ENCODE measurements at places on chromosomes 1 and 21. TPM values are rescaled to one million over a fixed set of nuclear protein-coding genes. Genes with fewer than 3 reads are reported as not detected.

- no peak overlapping the region for H3K4me3 ChIP-seq
- no peaks in the 10 kb centered on the region for H3K4me1 ChIP-seq
- H3K27me3 ChIP-seq, result no peaks in the 10 kb centered on the region
- no peak overlapping the region for H3K27ac ChIP-seq
- DNase-seq, result no peak
These were observed 8.0 kb downstream of the CTNNBIP1 start for GRCh38 chr1:9902060-9902452.

- no peak overlapping the region for H3K4me3 ChIP-seq
- H3K27me3 ChIP-seq, result no peaks in the 10 kb centered on the region
These were observed 22.2 kb downstream of the FNDC5 start for GRCh38 chr1:32848354-32849063.

GRCh38 chr1:109493227-109493626 is 667 bp upstream of the CYB561D1 start:
- no peaks in the 10 kb centered on the region for H3K27me3 ChIP-seq
- H3K4me3 ChIP-seq, result no peak overlapping the region
- H3K36me3 ChIP-seq, result no peaks in the 10 kb centered on the region
- peaks cover 10% of the 10 kb centered on the region for H3K4me1 ChIP-seq
- no peak overlapping the region for H3K27ac ChIP-seq

DNA sequence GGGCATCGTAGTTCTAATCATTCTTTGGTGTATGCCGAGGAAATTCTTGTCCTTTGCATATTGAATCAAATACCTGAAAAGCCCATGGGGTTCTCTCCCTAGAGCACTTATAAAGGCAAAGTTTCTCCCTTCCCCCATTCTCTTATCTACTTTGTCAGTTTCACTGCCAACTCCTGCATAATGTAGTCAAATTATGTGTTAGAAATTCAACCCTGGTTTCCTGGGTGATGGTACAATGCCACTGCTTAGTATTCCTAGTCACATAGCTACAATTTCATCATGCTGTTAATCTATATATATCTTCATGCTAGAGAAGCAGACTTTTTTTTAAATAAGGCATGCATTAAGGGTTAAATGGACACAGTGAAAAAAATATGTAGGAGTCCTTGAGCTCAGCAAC is 119.0 kb downstream of the PDE4B start:
- H3K27ac ChIP-seq, result no peak overlapping the region
- no peaks in the 10 kb centered on the region for H3K27me3 ChIP-seq
- no peaks in the 10 kb centered on the region for H3K4me1 ChIP-seq
- no peak overlapping the region for H3K4me3 ChIP-seq

- no peak for DNase-seq
- H3K27me3 ChIP-seq, result no peaks in the 10 kb centered on the region
- no peak overlapping the region for H3K27ac ChIP-seq
- H3K4me3 ChIP-seq, result no peak overlapping the region
- H3K36me3 ChIP-seq, result no peaks in the 10 kb centered on the region
These were observed 3.9 kb upstream of the CDK18 start for GRCh38 chr1:205500240-205501233.

- H3K4me1 ChIP-seq, result no peaks in the 10 kb centered on the region
- H3K4me3 ChIP-seq, result no peak overlapping the region
- no peaks in the 10 kb centered on the region for H3K36me3 ChIP-seq
- H3K27me3 ChIP-seq, result no peaks in the 10 kb centered on the region
- no peak for DNase-seq
These were observed 64.2 kb downstream of the SLC45A1 start for GRCh38 chr1:8382051-8382505.

DNA sequence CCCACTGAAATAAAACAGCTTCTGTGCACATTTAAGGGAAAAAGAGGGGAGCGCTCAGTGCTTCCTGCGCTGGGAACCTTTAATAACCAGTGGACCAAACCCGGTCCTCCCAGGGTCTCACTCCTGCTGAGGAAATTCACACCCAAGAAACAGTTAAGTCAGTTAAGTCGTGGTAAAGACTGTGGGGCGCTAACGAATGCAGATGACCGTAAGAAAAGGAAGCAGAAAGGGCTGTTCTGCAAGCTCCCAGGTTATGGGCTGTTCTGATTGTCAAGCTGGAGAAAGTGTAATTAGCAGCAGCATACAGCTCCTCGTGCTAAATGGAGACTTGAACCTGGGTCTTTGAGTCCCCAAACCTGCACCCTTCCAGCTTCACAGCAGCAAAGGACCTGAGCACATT is 536.6 kb downstream of the NPHP4 start:
- no peaks in the 10 kb centered on the region for H3K36me3 ChIP-seq
- H3K27ac ChIP-seq, result no peak overlapping the region
- no peak overlapping the region for H3K4me3 ChIP-seq
- DNase-seq, result no peak
- H3K4me1 ChIP-seq, result peaks cover 4% of the 10 kb centered on the region
- no peaks in the 10 kb centered on the region for H3K27me3 ChIP-seq

- H3K4me1 ChIP-seq, result peaks cover 14% of the 10 kb centered on the region
- peaks cover 26% of the 10 kb centered on the region for H3K36me3 ChIP-seq
These were observed 47.9 kb downstream of the SLC45A1 start for GRCh38 chr1:8365661-8366362.

DNA sequence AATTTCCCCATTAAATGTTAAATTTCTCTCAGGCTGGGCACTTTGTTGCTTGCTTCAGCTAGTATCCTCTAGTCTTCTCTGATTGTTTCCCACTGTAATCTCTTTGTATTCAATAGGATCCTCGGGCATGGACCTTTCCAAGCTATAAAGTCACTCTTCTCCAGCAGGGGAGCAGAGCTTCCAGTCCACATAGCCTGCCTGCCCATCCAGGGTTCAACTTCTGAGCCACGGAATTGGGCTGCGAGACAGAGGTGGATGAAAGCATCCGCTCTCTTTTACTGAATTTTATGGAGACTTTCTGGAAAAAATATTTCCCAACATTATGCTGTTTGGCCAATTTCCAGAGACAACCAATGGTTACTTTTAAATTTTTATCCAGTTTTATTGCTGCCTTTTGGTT is 1.1 kb upstream of the CFHR5 start:
- no peak overlapping the region for H3K27ac ChIP-seq
- no peak for DNase-seq
- no peaks in the 10 kb centered on the region for H3K4me1 ChIP-seq
- no peaks in the 10 kb centered on the region for H3K36me3 ChIP-seq
- H3K27me3 ChIP-seq, result no peaks in the 10 kb centered on the region

GRCh38 chr1:107525145-107525544 is 384.3 kb downstream of the NTNG1 start:
- H3K27me3 ChIP-seq, result no peaks in the 10 kb centered on the region
- H3K36me3 ChIP-seq, result no peaks in the 10 kb centered on the region
- peaks cover 6% of the 10 kb centered on the region for H3K4me1 ChIP-seq
- H3K4me3 ChIP-seq, result no peak overlapping the region
- DNase-seq, result no peak

GRCh38 chr1:201850053-201850397 is 21.1 kb downstream of the IPO9 start:
- H3K4me1 ChIP-seq, result no peaks in the 10 kb centered on the region
- no peak overlapping the region for H3K4me3 ChIP-seq
- peaks cover 61% of the 10 kb centered on the region for H3K36me3 ChIP-seq
- no peaks in the 10 kb centered on the region for H3K27me3 ChIP-seq
- DNase-seq, result no peak

DNA sequence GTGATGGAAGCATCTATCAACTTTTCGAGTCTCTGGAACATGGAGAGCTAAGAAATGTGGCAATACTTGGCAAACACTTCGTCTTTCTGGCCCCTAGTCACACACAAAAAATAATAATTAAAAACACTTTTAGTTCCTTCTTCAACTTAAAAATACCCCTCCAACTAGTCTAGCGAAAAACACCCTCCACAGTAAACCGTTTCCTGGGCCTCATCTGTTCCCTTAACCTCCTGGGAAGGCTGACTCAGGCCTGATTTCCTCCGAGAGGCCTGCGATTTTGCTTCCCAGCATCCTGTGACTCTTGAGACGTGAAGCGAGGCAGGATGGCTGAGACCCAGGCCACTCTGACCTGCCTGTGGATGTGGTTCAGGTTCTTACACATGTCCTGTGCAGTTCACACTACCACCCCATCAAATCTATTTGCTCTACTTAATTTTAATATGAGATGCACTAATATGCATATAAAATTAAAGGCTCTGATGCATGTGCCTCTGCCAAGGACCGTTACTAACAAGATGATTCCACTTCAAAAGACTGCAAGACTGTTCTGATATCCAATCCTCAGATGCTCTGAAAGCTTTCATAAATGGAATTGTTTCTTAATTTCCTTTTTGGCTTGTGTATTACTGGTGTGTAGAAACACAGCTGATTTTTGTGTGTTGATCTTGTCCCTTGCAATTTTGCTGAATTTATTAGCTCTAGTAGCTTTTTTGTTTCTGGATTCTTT is 3.5 kb downstream of the NAV1 start:
- no peak overlapping the region for H3K27ac ChIP-seq
- no peak for DNase-seq
- H3K27me3 ChIP-seq, result peaks cover 29% of the 10 kb centered on the region
- no peak overlapping the region for H3K4me3 ChIP-seq

DNA sequence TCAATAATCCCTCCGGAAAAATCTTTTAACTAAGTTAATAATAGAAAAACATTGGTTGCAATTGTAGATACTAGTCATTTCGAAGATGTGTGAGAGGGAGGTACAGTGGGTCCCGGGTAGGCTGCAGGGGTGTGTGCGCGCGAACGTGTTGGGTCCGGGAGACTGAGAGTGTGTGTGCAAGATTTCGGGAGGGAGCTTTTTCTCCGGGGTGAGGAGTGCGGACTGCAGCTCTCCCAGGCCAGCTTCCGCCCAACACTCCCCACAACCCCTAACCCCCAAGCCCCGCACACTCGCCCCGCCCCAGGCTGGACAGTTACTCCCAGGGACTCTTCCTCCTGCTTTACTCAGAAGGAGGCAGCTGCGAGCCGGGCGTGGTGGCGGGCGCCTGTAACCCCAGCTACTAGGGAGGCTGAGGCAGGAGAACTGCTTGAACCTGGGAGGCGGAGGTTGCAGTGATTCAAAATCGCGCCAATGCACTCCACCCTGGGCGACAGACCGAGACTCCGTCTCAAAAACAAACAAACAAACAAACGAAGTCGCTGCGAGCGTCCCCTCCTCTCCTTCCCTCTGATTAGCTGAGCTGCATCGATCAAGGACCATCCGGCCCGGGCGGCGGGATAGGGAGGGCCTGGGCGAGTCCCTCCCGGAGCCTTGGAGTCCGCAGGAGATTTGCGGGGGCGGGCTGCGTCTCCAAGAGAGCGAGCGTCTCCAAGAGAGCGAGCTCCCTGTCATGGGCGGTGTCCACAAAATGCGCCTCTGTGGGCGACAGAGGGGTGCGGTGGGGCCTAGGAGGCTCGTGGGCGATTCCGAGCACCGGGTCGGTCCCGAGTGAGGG is 28.3 kb upstream of the PPM1J start:
- H3K4me3 ChIP-seq, result peak overlapping the region; percentile 59
- H3K27ac ChIP-seq, result no peak overlapping the region
- peaks cover 9% of the 10 kb centered on the region for H3K27me3 ChIP-seq
- peaks cover 5% of the 10 kb centered on the region for H3K4me1 ChIP-seq
- no peaks in the 10 kb centered on the region for H3K36me3 ChIP-seq
- DNase-seq, result no peak

GRCh38 chr1:156897078-156897825 is 3.7 kb downstream of the PEAR1 start:
- no peak overlapping the region for H3K27ac ChIP-seq
- H3K36me3 ChIP-seq, result no peaks in the 10 kb centered on the region
- peaks cover 10% of the 10 kb centered on the region for H3K4me1 ChIP-seq
- peaks cover 5% of the 10 kb centered on the region for H3K27me3 ChIP-seq
- H3K4me3 ChIP-seq, result no peak overlapping the region

GRCh38 chr1:40141878-40142535 is 19.2 kb upstream of the RLF start:
- no peaks in the 10 kb centered on the region for H3K36me3 ChIP-seq
- no peaks in the 10 kb centered on the region for H3K4me1 ChIP-seq
- no peak for DNase-seq
- no peak overlapping the region for H3K27ac ChIP-seq
- no peak overlapping the region for H3K4me3 ChIP-seq

DNA sequence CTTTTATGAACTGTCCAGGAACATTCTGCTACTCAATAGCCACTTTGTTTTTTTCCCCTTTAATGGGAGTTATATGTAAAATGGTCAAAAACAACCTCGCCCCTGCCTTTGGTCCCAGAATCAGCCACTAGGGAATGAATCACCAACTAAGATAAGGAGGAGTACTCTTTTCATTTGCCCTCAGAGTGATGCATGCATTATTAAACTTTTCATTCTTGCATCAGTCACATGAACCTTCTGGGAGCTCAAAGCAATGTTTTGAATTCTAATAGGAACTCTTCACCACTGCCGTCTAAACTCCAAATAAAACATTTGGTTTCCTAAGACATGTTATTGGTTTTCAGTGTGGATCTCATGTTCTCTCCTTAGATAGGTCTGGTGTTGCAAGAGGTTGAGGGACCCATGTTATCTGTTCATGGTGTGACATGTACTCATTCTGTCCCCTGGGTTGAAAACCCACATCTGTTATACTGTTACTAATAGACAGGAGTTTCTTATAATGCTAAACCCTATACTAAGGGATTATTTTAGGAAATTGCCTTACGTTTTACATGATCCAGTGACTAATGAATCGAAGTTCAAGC is 17.8 kb upstream of the HSD17B7 start:
- H3K36me3 ChIP-seq, result no peaks in the 10 kb centered on the region
- no peaks in the 10 kb centered on the region for H3K4me1 ChIP-seq
- no peak for DNase-seq
- H3K27me3 ChIP-seq, result no peaks in the 10 kb centered on the region

DNA sequence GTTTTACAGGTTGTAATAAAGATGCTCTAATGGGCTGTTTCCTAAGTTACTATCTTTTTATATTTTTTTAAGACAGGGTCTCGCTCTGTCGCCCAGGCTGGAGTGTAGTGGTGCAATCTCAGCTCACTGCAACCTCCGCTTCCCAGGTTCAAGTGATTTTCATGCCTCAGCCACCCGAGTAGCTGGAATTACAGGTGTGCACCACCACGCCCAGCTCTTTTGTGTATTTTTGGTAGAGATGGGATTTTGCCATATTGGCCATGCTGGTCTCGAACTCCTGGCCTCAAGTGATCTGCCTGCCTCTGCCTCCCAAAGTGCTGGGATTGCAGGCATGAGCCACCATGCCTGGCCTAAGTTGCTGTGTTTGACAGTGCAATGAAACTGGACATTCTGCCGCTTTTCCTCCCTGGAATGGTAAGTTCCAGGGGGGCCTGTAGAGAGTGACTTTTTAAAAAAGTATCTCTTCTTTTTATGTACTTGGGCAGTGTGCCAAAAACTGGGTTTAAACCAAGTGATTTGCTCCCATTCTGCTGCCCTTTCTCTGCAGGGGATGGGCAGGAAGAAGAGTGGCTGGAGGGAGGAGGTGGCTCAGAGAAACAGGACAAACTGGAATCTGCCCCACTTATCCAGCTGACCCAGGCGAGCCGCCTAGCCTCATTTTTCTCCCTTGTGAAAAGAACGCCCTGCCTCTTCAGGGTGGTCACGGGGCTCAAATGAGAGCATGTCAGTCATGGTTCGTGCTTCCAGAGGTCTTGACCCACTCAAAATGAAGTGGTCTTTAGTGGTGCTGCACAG is 2.3 kb downstream of the SLC37A1 start:
- H3K27ac ChIP-seq, result no peak overlapping the region
- H3K4me3 ChIP-seq, result no peak overlapping the region
- DNase-seq, result no peak
- H3K4me1 ChIP-seq, result peaks cover 15% of the 10 kb centered on the region

Gene SLFNL1
- total RNA-seq, result not detected

Gene ZNF281
- 61.3 TPM for total RNA-seq

Gene DIO1
- not detected for total RNA-seq

Gene LCE3D
- not detected for total RNA-seq

Gene PCP4L1
- 1.0 TPM for total RNA-seq

Gene ZNF684
- total RNA-seq, result 7.3 TPM

Gene KRTAP10-8
- total RNA-seq, result not detected

Gene PRAMEF13
- not detected for total RNA-seq

Gene LDLRAD1
- not detected for total RNA-seq

Gene GNAT2
- not detected for total RNA-seq

Gene JAM2
- 7.0 TPM for total RNA-seq

Measured in H1 (cell line).